Stimulated activated naive CD8-positive, alpha-beta T cell treated with anti-CD3 and anti-CD28 coated beads, Interleukin-15, amount 100 ng/mL, for 72 hours (primary cell): ENCODE measurements at places on chromosomes 13 and 19.

GRCh38 chr13:100535426-100536135 is 53.0 kb downstream of the GGACT start:
- no peak for DNase-seq

DNA sequence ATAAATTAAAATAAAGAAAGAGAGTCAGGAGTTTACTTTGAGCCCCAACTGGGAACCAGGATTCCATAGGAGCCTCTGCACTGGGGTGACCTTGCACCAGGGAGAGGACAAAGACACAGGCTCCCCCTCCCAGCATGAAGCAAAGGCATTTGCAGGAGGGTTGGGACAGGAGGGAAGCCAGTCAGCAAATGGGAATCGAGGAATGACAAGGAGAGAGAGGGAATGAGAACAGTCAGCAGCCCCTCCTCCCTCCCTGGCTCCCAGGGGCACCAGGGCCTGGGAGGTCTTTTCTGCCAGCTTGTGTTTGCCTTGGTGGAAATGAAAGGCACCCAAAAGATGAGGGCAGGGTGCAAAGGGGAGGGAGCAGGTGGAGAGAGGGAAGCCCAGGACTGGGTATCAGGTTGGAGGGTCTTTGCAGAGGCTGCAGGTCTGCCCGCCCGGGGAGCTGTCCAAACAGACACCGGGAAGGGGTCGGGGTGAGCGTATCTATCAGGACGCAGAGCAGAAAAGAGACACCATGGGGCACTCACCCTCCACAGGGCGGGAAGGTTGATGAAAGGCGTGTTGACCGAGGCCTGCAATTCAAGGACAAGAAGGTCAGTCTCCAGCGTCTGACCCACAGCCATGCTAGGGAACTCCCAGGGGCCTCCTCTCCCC is 3.8 kb downstream of the SBSN start:
- no peak for DNase-seq

DNA sequence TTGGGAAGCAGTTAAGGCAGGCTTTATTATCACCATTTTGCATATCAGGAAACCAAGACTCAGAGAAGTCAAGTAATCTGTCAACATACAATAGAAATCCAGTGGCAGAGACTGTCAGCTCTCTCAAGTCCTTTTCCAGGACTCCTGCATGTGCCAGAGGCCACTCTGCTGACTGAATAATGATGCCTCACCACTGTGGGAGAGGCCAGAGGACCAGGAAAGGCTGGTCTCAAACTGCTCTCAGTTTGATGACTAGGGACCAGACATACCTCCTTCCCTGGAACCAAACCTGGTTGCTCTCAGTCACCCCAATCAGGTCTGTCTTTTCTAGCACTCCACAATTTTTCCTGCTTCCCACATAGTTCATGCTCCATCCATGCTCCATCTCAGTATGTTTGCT is 8.0 kb downstream of the RNASEH2B start:
- DNase-seq = no peak

DNA sequence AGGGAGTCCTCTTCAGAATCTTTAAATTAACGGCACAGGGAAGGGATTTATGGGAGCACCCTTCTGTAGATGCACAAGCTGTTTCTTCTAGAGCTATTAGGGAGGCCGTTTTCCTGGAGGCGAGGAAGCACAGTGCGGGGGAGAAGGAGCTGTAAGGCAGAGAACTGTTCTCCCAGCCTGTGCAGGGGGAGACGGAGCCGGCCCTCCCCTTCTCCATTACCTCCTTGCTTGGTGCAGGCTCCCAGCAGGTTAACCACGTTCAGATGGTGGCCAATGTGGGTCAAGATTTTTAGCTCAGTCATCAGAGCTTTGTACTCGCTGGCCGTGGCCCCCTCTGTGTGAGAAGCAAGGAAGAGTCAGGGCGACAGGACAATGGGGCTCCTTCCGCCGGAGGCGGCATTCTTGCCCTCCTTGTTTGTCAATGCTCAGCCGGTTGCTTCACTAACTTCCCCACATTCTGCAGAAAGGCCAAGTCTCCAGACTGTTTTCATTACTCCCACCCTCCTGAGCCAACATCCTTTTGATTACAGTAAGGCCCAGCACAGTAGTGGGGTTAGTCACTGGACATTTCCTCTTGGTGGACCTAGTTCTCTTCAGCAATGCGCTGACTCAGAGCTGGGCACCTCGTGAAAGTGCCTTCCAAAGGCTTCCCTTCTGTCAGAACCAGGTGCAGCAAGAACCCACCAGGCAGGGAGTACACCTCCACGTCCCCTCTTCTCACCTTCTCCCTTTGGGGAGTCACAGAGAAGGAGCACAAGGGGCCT is 165.4 kb downstream of the FLT1 start:
- DNase-seq = no peak

- no peak for DNase-seq
These were observed 8.1 kb upstream of the ANGPTL4 start for GRCh38 chr19:8355631-8356402.

GRCh38 chr19:55353803-55354697 is 469 bp downstream of the COX6B2 start:
- peak; percentile 40 for DNase-seq

DNA sequence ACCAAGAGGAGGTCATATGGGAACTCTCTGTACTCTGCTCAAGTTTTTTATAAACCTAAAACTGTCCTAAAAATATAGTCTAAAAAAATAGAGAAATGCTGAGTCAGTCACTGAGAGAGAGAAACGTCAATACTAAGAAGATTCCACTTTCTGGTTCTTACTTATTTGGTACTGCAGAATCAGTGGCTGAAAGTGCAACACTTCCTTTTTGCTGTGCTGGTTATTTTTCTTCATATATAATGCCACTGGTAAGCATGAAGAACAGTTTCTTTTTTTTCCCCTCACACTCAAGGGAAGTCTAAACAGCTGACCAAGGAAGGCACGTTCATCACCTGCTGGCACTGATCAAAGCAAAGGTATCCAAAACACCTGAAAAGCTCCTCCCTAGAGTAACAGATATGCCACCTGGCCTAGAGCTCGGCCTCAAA is 44.3 kb upstream of the N4BP2L1 start:
- no peak for DNase-seq

DNA sequence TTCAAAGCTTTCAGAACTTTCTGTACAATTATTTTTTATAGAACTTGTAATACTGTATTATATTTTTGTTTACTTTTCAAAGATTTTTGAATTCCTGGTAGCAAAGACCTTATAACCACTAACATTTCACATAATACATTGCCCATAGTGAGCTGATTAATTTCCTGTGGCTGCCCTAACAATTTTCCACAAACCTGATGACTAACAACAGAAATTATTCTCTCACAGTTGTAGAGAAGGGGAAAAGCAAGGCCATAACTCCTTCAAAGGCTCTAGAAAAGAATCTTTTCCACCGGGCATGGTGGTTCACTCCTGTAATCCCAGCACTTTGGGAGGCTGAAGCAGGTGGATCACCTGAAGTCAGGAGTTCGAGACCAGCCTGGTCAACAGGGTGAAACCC is 19.1 kb downstream of the KLF12 start:
- DNase-seq = no peak

- no peak for DNase-seq
These were observed 279 bp downstream of the DMRTC2 start for GRCh38 chr19:41845051-41845590.

- DNase-seq = peak; percentile 36
These were observed 607 bp downstream of the PLEKHJ1 start for GRCh38 chr19:2235381-2236063.

DNA sequence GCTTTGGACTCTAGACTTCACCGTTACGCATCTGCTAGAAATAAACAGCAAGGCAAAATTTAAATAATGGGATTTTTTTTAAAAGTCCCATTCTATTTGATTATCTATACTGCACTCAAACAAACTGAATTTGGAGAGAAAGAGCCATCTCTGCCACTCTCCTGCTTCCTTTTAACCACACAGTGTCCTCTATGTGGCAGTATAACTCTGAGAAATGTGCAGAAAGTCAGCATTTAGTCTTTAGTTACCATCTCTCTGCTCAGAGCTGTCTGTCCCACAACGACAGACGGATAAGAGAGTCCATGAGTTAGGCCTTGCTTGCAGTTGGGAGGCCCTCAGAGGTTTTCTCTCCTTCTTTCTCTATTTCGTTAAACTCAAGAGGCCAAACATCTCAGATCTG is 21.2 kb downstream of the CCNA1 start:
- no peak for DNase-seq

DNA sequence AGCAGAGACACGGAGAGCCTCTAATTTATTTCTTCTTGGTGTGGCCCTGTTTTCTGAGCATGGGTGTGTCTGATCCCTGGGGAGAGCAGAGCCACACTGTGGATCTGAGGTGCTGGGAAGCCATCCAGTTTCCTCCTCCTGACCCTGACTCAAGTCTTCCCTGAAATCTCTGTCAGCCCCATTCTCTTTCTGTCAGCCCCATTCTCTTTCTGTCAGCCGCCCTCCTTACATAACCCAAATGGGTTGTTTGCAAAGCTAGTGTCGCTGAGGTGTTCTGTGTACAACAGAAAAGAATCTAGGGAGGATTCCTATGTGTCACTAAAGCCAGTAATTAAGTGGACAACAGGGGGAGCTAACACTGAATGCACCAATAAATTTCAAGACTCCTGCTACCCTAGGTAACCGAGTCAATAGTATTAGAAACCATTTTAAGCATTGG is 50.2 kb downstream of the LRCH1 start:
- no peak for DNase-seq

GRCh38 chr19:33758541-33759013 is 38.1 kb upstream of the KCTD15 start:
- DNase-seq = no peak

DNA sequence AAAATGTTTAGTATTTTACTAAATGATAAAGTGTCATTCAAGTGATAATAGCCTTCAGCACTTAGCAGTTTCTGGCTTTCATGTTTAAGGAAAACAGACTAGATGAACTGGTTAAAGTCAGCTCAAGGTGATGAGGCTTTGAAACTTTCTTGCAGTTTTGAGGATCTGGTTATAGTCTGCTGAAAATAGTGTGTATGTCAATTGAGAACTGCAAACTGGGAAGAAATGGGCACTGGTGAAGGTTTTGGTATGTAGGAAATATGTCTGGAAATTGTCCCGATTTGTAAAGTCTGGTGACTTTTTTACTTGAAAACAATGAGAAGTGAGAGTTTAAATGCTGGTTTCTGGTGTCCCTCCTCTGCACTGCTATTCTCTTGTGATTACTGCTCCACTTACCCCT is 36.8 kb upstream of the SOX21 start:
- DNase-seq = no peak

- DNase-seq = no peak
These were observed 95.6 kb upstream of the RFC3 start for GRCh38 chr13:33722216-33722915.

- no peak for DNase-seq
These were observed 6.9 kb downstream of the PIBF1 start for GRCh38 chr13:72788831-72789230.

DNA sequence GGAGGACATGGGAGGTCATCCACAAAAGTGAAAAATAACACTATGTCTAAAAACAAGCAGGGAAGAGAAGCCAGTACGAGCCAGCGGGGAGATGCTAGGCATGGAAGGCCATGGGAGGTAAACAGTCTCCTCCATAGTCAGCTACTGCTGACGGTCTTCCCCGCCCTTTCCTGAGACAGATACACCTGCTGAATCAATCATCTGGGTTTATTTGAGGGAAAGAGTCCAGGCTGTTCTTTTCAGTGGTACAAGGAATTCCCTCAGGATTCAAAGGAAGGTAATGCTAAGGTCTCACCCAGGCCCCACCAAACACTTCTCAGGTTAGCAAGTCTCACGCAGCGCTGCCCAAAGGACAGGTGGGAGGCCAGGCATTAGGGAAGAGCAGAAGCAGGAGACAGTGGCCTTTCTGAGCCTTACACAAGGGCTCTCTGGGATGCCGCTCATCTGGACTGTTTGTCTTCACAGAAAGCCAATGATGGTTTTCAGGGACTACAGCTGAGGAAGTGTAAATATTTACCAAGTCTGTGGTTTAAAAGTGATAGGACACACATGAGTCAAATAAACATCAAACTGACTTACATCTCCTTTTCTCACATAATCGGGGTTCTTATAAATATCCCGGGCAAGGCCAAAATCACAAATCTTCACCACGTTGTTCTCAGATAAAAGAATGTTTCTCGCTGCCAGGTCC is 173.9 kb downstream of the FLT1 start:
- DNase-seq = no peak

DNA sequence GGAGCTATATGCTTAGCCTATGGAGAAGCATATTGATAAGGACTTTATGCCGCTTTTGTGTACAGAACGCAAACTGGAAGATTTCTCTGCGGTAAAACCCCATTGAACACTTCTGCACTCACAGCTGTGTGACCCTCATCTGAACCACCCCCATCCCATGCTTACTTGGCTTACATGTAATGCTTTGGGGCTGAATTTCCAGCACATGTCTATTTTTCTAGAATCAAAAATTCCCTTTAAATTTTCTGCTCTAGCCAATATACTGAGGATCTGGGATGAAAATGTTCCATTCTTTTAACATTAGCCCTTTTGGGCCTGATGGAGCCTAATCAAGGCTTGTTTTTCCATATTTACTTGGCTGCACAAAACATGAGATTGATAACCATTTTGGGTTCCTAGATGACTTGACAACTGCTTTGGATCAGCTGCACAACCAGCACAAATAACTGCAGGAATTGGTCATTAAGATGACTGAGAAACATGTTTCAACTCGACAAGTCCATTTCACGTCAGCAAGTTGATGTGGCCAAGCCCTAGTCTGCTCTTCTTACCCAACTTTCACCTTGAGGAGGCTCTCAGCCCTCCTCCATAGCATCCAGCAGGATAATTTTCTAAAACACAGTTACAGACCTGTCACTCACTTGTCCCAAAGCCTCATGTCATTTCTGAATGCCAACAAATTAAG is 52.4 kb downstream of the TNFSF11 start:
- no peak for DNase-seq

DNA sequence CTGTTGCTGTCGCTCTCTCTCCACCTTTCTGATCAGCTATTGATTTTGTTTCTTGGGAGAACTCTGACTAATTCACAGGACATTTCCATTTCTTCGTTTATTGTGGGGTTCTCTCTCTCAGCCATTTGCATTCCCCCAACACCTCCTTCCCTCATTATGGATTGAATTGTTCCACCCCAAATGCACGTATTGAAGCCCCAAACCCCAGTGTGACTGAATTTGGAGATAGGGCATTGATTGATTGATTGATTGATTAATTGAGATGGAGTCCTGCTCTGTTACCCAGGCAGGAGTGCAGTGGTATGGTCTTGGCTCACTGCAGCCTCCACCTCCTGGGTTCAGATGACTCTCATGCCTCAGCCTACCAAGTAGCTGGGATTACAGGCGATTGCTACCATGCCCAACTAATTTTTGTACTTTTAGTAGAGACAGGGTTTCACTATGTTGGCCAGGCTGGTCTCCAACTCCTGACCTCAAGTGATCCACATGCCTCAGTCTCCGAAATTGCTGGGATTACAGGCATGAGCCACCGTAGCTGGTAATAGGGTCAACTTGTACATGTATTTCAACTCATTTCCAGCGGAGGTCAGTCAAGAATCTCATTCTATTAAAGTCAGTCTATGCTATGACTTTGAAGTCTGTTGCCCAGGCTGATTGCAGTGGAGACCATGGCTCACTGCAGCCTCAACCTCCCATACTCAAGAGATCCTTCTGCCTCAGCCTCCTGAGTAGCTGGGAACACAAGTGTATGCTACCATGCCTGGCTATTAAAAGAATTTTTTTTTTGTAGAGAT is 13.6 kb downstream of the NFILZ start:
- DNase-seq = no peak
